ENCODE measurements at places on chromosomes 12 and 14. TPM values are rescaled to one million over a fixed set of nuclear protein-coding genes. Genes with fewer than 3 reads are reported as not detected.
A peak's percentile ranks its signal among the peaks of the same experiment; 100 is the strongest.

GRCh38 chr12:89528434-89528833 is 2.6 kb upstream of the POC1B start:
- H3K27me3 ChIP-seq, result no peaks in the 10 kb centered on the region
- H3K36me3 ChIP-seq, result no peaks in the 10 kb centered on the region
- H3K27ac ChIP-seq, result no peak overlapping the region
- H3K4me3 ChIP-seq, result no peak overlapping the region

The A2M gene
- polyA plus RNA-seq, result 164 TPM

GRCh38 chr12:119153477-119154434 is 25.0 kb upstream of the HSPB8 start:
- DNase-seq, result peak; percentile 38
- no peak overlapping the region for H3K27ac ChIP-seq
- no peaks in the 10 kb centered on the region for H3K27me3 ChIP-seq
- no peaks in the 10 kb centered on the region for H3K4me1 ChIP-seq
- no peak overlapping the region for H3K4me3 ChIP-seq
- H3K36me3 ChIP-seq, result no peaks in the 10 kb centered on the region

DNA sequence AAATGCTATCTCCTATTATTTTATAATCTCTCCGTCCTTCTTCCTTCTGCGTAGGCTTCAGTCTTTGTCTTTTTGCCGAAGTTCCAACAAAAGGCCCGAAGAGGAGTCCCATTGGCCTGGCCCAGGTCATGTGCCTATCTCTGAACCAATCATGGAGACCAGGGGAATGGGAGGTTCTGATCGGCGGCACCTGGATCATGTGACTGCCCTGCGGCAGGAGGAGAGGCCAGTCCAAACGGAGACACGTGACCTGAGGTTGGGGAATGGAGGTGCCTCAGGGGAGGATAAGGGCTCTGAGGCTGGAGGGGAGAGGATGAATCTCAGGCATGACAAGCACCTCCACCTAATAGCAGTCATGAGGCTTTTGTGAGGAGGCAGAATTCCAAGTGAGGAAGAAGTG is 86.0 kb downstream of the AACS start:
- H3K27ac ChIP-seq, result no peak overlapping the region
- H3K36me3 ChIP-seq, result no peaks in the 10 kb centered on the region
- no peaks in the 10 kb centered on the region for H3K27me3 ChIP-seq
- H3K4me3 ChIP-seq, result no peak overlapping the region
- no peaks in the 10 kb centered on the region for H3K4me1 ChIP-seq
- no peak for DNase-seq

GRCh38 chr14:23441076-23441475 is 5.6 kb upstream of the MYH7 start:
- no peak overlapping the region for H3K4me3 ChIP-seq
- H3K27me3 ChIP-seq, result no peaks in the 10 kb centered on the region
- no peaks in the 10 kb centered on the region for H3K36me3 ChIP-seq
- no peaks in the 10 kb centered on the region for H3K4me1 ChIP-seq

The PHLDA1 gene
- polyA plus RNA-seq, result 17.6 TPM

The IL22 gene
- not detected for polyA plus RNA-seq

The STON2 gene
- 0.62 TPM for polyA plus RNA-seq

GRCh38 chr14:69540654-69541335 is 33.9 kb downstream of the CCDC177 start:
- H3K4me3 ChIP-seq, result no peak overlapping the region
- H3K27me3 ChIP-seq, result no peaks in the 10 kb centered on the region
- no peak for DNase-seq
- peaks cover 9% of the 10 kb centered on the region for H3K4me1 ChIP-seq

GRCh38 chr12:53213348-53213747 is 6.3 kb upstream of the ITGB7 start:
- no peaks in the 10 kb centered on the region for H3K36me3 ChIP-seq
- peaks cover 15% of the 10 kb centered on the region for H3K4me1 ChIP-seq
- H3K4me3 ChIP-seq, result no peak overlapping the region
- no peak overlapping the region for H3K27ac ChIP-seq
- peak; percentile 84 for DNase-seq
- no peaks in the 10 kb centered on the region for H3K27me3 ChIP-seq

DNA sequence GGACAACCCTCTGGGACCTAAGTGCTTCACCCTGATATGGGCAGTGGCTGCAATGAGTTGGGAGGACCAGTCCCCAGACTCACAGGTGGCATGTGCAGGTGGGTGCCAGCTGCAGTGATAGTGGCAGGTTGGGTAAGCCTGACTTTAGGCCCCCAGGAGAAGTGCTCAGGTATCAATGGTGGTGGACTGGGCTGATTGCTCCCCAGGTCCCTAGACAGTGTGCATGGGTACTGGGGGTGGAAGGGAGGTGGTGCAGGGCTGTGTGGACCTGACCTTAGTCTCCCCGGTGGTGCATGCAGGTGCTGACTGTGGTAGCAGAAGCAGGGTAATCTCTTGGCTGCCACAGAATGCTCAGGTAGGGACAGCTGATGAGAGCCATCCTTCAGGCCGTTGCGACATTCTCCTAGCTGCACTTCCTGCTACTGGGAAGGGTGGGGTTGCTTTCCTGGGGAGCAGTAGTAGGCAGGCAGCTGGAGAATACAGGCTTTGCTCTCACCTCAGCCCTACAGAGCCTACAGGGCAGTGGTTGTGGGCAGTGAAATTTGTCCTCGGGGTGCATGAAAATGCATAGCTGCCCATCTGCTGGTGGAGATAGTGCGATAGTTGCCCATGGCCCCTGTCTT is 33.3 kb upstream of the CCND2 start:
- no peaks in the 10 kb centered on the region for H3K36me3 ChIP-seq
- H3K27ac ChIP-seq, result no peak overlapping the region
- H3K4me1 ChIP-seq, result no peaks in the 10 kb centered on the region
- peaks cover 8% of the 10 kb centered on the region for H3K27me3 ChIP-seq

DNA sequence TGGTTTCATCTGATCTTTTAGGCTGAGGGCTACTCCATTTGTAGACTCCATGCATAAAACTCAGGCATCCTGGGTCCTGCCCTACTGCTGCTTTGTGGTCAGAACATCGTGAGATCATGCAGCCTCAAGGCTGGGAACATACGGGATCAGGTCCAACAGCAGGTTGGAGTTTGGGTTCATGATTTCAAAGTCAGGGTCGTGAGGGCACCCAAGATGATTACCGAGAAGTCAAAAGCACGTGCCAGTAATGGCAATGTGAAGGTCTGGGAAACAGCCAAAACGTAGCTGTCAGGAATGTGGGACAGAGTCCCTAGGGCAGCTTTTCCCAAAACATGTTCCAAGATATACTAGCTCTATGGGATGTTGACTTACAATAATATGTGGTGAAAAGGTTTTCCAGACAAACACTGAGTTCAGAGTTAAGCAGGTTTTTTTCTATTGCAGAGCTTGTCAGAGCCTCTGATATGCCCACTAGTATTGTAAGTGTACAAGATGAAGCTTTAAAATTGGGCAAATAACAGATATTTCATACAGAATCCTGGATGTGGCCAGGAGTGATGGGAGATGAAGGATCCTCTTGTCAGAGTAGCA is 130.3 kb upstream of the DNM1L start:
- peak; percentile 31 for DNase-seq
- peaks cover 12% of the 10 kb centered on the region for H3K4me1 ChIP-seq
- H3K27me3 ChIP-seq, result no peaks in the 10 kb centered on the region
- no peaks in the 10 kb centered on the region for H3K36me3 ChIP-seq
- H3K27ac ChIP-seq, result peak overlapping the region; percentile 43
- no peak overlapping the region for H3K4me3 ChIP-seq

DNA sequence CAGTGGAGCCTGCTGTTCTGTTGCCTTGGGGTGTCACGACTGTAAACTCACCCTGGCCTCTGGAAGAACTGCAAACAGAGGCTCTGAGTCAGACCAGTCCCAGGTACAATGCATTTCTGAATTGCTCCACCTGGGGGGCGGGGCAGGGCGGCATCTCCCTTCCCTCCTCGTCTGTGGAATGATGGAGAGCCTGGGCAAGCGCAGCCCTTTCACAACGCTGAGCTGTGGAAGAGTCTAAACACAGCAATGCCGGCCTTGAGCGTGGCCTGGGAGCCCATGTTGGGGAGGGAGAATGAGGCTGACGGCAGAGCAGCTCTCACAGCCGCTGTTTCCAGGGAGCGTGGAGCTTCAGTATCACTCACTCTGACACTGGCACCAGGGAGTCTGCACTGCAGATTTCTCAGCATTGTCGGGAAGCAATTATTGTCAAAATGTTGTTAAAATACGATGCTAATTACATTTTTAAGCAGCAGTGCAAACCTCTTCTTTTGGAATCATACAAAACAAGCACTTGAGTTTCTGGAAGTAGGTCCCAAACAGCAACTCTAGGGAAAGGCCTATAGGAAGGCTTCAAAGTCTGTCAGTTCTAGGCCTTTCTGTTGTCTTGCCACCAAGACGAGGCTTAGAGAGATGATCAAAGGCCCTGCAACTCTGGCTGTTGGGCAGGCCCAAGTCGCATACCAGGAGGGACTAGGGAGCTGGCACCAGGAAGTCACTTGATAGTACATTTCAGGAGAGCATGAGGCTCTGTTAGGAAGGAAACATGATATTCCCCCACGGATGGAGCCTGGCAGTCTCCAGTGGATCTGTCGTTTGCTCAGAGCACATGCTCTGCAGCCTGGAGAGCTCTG is 244.0 kb upstream of the FKBP4 start:
- H3K4me1 ChIP-seq, result no peaks in the 10 kb centered on the region
- no peaks in the 10 kb centered on the region for H3K27me3 ChIP-seq
- H3K27ac ChIP-seq, result no peak overlapping the region
- H3K36me3 ChIP-seq, result no peaks in the 10 kb centered on the region
- no peak for DNase-seq

The RERG gene
- polyA plus RNA-seq, result 39.3 TPM

The KRT79 gene
- polyA plus RNA-seq, result not detected

DNA sequence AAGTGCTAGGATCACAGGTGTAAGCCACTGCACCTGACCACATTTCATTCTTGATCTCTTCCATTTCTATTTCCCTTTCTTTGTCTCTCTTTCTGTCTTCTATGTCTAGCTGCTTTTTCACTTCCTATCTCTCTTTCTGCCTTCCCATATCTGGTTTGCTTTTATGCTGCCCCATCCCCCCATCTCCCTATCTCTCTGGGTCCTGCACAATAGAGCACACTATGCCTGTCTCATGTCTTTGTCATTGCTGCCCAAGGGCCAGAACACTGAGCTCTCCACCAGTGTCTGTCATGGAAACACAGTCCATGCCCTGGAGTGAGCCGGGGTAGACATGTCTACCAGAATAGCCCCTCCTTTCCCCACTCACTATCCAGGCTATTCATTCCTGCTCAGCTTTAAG is 12.3 kb upstream of the RARG start:
- H3K27me3 ChIP-seq, result no peaks in the 10 kb centered on the region
- H3K27ac ChIP-seq, result no peak overlapping the region
- no peak overlapping the region for H3K4me3 ChIP-seq
- H3K4me1 ChIP-seq, result no peaks in the 10 kb centered on the region
- DNase-seq, result no peak

DNA sequence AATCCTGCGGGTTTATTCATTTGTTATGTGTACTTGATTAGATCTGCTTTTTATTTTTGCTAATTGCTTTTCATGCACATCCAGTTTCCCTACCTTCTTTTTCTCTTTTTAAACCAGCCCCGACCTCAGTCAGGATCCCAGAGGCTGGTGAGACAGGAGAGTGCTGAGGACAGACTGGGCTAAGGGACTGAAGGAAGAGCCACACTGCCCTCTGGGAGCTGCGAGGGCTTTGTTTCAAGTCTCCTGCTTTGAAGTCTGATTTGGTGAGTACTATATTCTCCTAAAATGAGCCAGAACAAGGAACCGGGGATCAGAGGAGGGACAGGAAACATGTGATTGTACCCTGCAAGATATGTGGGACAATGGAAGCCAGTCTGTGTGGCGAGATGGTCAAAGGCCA is 23.9 kb downstream of the PRICKLE1 start:
- H3K36me3 ChIP-seq, result no peaks in the 10 kb centered on the region
- DNase-seq, result no peak
- no peaks in the 10 kb centered on the region for H3K27me3 ChIP-seq
- H3K4me3 ChIP-seq, result no peak overlapping the region

The ANG gene
- polyA plus RNA-seq, result 10.0 TPM

The HOXC9 gene
- polyA plus RNA-seq, result 12.1 TPM

DNA sequence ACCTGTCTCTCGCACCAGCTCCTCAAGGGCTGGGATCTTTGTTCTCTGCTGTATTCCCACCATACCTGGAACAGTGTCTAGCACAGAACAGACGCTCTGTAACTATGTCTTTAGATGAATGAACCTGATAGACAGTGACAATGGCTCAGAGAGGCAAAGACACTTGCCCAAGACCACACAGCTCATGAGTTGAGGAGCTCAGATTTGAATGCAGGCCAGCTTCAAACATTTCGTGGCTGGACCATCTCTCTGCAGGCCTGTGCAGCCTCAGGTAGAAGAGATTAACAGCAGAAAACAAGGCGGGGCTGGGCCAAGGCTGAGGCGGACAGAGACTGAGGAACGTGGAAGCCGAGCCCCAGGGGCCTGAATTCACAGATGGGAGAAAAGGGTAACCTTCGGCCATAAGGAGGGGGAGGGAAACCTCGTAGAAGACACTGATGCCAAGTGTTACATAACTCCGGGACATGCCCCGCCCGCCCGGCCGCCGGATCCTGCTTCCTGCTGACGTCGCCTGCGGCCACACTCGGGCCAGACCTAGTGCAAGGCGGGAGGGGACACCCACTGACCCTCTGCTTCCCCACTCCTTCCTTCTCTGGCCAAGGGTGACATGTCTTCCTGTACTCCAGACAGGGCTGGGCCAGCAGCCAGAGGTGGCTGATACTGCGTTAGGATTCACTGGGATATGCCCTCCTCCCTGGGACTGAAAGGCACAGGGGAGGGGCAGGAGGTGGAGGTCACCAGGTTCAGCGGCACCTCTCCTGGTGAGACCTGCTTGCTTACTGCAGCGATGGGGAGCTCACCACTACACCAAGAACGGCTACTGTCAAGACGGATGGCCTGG is 86.8 kb downstream of the RFLNA start:
- H3K4me3 ChIP-seq, result no peak overlapping the region
- peak overlapping the region; percentile 89 for H3K27ac ChIP-seq
- no peaks in the 10 kb centered on the region for H3K27me3 ChIP-seq
- peak; percentile 99 for DNase-seq
- peaks cover 72% of the 10 kb centered on the region for H3K36me3 ChIP-seq
- peaks cover 41% of the 10 kb centered on the region for H3K4me1 ChIP-seq

DNA sequence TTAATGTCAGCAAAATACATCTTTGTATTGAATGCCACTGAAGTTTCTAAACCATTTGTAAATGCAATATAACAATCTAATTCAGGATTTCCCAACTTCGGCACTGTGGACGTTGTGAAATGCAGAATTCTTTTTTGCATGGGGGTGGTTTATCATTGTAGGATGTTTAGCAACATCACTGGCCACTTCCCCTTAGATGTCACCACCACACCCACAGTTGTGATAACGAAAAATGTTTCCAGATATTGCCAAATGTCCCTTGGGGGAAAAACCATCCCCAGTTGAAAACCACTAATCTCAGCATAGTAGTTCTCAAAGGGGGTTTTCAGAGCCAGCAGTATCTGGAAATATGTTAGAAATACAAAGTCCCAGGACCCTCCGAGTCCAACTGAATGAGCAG is 203.3 kb downstream of the NAV3 start:
- no peak overlapping the region for H3K27ac ChIP-seq
- no peaks in the 10 kb centered on the region for H3K36me3 ChIP-seq
